ENCODE measurements at places on chromosomes 7 and 10.
A peak's percentile ranks its signal among the peaks of the same experiment; 100 is the strongest.

GRCh38 chr10:48782386-48782785 is 97.7 kb downstream of the WDFY4 start:
- no peak for DNase-seq

DNA sequence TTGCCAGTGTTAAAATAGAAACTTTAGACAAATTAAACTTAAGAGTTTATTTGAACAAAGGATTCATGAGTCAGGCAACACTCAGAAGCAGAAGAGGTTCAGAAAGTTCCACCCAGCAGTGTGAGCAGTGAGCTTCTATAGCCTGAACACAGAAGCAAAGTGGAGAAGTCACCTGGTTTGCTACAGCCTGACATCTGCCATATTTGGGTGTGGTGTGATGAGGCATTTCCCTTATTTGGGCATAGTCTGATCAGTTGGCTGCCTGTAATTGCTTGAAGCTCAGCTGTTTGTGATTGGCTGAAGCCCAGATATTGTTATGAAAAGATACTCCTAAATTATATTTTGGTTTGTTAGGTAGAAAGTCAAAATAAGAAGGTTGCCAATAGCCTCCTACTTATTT is 39.1 kb downstream of the VWC2 start:
- DNase-seq = no peak

DNA sequence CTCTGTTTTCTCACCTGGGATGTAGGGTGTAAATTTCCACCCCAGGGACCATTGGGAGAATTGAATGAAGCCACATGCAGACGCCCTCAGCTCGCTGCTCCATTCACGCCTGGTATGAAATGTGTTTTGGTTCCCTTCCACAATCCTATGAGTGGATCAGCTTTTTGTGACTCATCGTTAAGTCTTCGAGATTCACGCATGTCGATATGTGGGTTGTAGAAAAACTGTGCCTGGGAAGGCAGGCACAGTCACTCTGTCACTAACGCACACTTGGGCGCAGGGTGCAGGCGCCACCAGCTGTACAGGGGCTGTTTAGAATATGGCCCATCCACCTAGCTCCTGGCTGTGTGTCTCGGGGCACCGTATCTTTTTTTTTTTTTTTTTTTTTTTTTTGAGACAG is 64.2 kb upstream of the SH2B2 start:
- peak; percentile 56 for DNase-seq

DNA sequence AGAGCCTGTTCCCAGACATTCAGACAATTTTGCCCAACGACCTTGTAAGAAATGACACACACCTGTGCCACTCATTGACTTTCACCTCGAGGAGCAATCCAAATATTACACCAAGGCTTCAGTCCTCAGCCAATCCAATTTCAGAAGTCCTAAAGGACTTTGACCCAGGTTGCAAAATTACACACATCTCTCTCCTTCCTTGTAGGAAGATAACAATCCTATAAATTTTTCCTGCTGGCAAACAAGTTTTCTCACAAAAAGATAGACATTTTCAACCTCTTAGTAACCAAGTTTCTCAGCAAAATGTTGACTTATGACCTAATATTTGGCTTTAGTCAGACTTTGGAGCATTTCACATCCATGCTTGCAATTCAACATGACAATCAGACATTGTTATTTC is 745.0 kb downstream of the GRID1 start:
- DNase-seq = no peak

GRCh38 chr10:130484468-130485180 is 348.4 kb downstream of the GLRX3 start:
- no peak for DNase-seq

DNA sequence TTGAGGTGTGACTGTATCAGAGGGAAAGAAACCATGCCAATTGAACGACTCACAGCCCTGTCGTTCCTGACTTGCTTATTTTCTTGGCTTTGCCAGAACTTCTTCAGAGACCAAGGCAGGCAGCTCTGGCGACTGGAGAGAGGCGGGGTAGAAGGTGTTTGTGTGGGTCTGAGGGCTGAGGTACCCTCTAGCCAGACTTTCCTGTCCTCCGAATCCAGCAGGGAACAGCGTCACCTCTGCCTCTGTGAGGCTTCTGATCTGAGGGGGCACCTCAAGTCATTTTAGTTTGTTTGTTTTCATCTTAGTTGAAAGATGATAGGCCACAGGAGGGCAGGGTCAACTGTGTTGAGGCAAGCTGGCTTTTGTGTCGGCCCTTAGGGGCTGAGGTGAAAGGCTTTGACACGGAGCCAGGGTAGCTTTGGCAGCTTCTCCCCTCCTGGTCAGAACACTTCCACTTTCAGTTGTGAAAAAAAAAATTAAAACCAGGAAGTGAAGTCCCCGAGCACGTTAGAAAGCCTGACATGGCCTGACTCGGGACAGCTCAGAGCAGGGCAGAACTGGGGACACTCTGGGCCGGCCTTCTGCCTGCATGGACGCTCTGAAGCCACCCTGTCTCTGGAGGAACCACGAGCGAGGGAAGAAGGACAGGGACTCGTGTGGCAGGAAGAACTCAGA is 1.9 kb downstream of the ACSL5 start:
- no peak for DNase-seq

DNA sequence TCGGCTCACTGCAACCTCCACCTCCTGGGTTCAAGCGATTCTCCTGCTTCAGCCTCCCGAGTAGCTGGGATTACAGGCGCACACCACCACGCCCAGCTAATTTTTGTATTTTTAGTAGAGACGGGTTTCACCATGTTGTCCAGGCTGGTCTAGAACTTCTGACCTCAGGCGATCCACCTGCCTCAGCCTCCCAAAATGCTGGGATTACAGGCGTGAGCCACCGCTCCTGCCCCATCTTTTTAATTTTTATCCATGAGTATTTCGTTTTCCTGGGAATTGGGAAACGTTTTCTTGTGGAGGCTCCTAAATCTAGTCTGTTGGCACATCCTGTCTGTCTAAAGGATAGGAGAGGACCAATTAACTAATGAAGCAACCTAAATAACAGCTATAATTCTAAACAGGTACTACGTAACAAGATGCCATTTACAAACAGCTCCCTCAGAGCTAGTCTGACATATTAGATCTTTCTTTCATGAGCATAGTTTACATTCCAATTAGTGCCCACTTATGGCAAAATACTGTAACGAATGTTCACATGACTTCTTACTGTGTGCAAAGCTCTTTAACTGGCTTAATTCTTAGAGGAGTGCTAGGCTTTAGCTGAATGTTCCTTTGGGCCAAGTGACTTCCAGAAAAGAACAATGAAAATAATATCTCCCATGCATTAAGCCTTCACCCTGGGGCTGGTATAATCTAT is 151.0 kb upstream of the YAE1 start:
- no peak for DNase-seq

DNA sequence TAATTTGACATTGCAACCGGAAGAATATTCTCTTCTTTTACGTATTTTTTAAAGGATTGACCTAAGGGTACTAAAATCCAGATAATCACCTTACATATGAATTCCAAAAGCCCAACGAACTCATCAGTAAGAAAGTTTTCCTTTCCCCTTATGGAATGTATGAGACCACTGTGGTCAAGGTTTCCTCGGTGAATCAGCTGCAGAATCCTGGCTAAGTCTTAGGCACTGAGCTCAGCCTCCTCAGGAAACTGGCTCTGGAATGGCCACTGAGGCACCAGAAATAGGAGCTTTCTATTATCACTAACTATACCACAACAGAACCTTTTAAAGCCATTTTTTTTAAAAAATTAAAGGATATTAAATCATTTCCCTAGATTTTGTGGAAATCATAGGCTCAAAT is 21.0 kb downstream of the SVIL start:
- no peak for DNase-seq

DNA sequence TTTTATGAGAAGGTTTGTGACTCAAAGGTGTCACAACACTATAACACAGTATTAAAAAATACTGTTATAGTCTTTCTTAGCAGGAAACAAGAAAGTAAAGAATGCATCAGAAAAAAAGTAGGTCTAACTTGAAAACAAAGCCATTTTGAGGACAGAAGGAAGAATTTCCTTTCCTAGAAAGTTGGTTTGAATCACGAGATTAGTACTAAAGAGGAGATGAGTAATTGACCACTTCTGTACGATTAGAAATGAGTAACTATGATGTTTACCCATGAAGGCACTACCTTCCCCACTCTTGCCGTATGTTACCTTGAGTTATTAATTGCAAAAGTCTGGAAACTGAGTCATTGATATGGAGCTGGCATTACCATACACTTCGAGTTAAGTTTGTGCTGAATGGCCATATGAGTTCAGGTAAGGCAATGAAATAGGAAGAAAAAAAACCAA is 65.2 kb downstream of the FAM185A start:
- no peak for DNase-seq

- DNase-seq = no peak
Measured at GRCh38 chr10:32951111-32951510, 6.9 kb downstream of the ITGB1 start.

GRCh38 chr7:134809616-134810015 is 30.2 kb downstream of the CALD1 start:
- no peak for DNase-seq

DNA sequence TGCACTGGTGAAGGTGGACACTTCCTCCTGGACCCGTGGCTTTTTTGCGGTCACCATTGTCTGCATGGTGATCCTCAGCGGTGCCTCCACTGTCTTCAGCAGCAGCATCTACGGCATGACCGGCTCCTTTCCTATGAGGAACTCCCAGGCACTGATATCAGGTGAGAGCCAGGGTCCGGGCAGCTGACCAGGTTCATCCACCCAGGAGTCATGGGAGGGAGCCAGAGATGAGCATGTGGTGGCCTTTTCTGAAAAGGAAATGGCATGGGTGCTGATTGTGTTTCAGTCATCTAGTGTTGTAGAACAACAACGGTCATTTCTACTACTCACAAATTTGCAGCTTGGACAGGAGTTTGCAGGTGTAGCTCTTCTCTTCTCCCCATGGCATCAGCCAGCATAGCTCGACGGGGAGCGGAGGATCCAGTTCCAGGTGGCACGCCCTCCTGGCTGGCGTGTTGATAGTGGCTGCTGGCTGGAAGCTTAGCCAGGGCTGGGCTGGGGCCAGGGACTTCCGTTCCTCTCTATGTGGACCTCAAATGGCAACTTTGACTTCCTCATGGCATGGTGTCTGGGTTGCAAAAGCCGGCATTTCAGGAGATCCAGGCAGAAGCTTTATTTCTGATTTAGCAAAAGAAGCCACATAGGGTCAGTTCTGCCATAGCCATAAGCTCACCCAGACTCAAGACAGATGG is 32.7 kb downstream of the SLC29A3 start:
- DNase-seq = no peak

- no peak for DNase-seq
Measured at GRCh38 chr7:103936558-103936957, 52.9 kb downstream of the RELN start.

DNA sequence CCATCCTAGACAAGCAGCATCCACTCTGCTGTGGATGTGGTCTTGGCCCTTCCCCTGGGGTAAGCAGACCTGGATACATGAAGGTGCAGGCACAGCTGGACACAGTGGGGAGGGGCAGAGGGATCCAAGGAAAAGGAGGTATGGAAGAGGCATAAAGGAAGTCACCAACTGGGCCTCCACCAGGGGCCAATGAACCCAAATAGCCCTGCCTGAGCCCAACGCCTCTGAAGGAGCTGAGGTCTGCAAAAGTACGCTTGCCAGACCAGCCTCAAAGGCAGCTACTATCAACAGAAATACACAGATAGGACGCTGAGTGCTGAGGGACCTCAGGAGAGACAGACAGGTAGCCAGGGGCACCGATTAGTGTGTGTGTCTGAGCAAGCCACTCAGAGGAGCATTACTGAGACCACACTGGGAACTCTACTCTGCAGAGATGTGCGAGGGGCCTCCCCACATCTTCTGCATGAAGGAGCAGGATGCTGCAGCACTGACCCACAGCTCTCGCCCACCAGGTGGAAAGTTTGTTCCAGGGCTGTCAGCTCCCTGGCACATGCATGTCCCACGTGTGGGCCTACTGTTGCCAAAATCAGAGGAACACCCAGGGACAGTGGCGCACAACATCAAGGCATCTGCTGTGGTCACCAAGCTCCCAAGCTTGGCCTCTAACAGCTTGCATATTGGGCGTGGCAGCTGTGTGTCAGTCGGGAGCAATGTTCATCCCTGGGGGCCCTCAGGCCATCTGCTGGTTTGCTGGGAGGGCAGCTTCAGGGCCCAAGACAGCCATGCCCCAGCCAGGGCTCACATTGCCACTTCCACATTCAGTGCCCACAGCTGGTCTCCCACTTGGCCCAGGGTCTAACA is 40.0 kb downstream of the MKI67 start:
- no peak for DNase-seq

DNA sequence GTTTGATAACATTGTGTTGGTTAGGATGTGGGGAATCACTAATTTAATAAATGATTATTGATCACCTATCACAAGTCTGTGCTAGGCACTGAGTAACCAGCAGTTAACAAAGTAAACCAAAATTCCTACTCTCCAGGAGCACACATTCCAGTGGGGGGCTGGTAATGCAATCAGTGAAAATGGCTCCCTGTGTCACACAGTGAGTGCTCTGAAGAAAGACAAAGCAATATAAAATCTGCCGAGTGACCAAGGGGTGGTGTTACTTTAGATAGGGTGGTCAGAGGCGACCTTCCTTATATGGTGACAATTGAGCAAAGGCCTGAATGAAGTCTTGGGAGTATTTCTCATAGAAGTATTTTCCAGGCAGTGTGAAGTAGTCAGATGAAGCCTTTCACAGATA is 13.6 kb upstream of the SMC3 start:
- DNase-seq = no peak

DNA sequence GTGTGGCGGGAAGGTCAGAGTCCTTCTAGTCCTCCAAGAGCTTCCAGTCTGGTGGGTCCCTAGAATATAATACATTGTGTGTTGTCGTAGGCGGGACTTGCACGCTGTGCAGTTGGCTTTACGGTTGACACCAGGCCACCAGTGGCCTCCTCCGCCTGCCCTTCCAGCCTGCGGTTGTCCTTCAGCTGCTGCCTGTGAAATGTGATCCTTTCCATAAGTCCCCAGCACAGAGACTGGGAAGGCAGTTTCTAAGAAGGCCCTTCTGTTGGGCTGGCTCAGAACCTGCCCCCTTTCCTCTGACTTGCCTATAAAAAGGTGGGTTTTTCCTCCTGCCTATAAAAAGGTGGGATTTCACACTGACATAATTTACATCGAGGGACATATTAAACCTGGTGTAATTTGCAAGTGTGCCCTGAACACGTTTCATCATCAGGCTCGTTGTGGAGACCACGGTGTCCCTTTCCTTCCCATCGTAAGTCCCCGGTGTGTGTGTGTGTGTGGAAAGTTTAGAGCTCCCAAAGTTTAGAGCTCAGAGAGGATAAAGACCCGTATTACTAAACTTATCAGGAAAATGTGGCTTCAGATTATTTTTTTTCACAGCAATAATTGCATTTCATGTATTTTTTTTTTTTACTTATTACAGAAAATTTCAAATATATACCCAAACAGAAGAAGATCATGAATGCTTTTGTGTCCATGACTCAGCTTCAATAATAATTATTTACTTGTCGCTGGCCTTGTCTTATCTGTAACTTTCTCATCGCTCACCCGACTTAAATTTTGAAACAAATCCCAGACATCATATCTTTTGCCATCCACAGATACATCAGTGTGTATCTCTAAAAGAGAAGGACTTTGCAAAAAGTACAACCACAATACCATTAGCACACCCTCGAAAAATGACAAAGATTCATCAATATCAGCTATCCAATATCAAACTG is 45.1 kb downstream of the CUX1 start:
- no peak for DNase-seq

GRCh38 chr7:45892407-45893035 is 4.2 kb downstream of the IGFBP1 start:
- no peak for DNase-seq

Measured in urothelium cell line (cell line).